H7 (cell line): ENCODE measurements at places on chromosomes 6 and 20. TPM values are rescaled to one million over a fixed set of nuclear protein-coding genes. Genes with fewer than 3 reads are reported as not detected.

Gene PLCB4
- 3.4 and 4.7 TPM in 2 replicates for total RNA-seq

GRCh38 chr6:8223678-8224077 lies 121.3 kb upstream of the EEF1E1 start:
- no peak for DNase-seq

DNA sequence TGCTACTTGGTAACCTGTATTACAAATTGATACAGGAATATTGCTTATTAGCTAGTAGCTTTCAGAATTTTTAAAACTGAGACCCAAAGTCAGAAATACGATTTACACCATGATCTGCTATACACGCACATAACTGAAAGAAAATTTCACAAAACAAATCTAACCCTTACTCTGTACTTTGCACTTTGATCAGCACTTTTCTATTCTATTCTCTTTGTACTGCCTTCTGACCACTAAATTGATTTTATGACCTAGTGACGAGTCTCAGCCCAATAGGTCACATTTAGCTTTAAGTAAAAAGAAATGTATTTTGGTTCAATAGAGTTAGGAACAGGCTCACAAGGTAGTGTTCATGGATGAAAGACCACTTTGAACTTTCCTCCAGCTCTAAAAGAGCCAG lies 252.5 kb downstream of the TBX18 start:
- no peak for DNase-seq

DNA sequence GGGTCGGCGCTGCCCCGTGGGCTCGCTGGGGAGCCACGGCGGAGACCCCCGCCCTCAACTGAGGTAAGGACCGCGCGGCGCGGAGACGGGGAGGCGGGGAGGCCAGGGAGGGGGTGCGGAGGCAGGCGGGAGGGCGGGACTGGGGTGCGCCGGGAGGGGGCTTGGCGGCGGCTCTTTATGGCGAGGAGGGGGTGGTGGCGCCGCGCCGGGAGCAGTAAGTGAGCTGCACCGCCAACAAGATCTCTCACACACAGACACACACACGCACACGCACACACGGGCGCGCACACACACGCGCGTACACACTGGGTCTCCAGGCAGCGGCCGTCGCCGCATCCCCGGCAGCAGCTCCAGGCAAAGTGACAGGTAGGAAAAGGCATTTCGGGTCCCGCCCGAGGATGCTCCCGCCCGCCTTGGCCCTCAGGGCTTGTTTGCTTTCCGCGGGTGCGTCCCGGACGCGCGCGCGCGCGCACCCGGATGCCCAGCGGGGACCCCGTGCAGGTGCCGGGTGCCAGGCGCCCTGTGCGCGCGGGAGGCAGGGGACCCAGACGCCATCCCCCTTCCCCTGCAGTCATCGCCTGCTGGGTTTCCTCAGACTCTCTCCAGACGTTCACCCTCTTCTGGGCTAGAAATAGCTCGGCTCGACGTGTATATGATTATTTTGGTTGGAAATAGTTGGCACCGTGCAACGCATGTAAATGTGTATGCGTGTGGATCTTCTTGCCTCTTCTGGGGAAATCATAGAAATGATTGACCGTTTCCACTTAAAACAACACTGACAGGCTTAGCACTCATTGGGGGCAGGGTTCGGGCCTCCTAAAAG lies at the start of gene PLCB4:
Gene PLCB4 (plus strand): TSS at position 247 of the 823 bp plus-strand sequence. CDS start 238,728 bp downstream, outside the sequence.
- peak; percentile 85 for DNase-seq

GRCh38 chr6:56938649-56939191 lies 16.2 kb upstream of the BEND6 start:
- DNase-seq: no peak

DNA sequence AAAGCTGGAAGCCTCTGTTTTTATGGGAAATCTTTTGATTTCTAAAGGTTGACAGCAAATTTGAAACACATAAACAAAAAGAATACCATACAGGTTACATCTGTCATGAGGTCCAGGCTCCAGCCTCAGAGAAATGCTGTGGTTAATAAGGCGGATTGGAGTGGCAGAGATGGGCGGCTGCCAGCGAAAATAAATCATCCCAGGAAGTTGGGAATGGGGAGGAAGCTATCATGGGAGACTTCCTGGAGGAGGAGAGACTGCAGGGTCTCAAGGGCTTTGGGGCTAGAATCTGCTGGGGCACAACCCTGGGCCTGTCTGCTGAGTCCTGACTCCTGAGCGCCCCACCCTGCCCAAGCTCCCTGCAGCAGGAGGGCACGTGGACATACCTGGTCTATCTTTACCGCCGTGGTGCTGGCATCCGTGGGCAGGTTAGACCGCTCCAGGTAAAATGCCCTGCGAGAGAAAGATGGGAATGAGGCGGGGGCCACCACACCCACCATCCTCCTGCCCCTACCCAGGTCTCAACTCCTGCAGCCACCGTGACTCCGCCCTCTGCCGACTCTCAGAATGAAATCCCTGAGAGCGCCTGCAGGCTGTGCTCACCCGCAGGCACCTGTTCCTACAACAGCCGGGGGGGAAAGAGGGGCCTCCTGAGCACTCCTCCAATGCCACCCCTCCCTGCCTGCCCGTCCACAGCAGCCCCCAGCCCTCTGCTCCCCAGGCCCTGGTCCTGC lies 197.3 kb downstream of the PREX1 start:
- peak; percentile 91 for DNase-seq

- no peak for DNase-seq
Measured at GRCh38 chr20:25247518-25247955, 348 bp upstream of the PYGB start.

DNA sequence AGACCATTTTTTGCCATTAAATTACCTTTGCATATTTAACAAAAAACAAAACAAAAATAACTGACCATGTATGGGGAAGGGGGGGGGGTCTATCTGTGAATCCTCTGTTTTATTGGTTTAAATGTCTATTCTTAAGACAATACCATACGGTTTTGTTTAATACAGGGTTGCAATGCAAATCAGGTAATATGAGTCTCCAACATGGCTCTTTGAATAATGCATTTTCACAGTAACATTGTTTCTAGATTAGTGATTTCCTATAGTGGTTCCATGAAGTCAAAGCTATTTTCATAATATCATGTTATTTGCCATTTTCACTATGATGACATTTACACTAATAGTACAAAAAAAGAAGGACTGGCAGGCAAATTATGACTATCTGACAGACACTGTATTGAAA lies 64.7 kb upstream of the LYRM2 start:
- DNase-seq: no peak
